ENCODE measurements at places on chromosomes 4 and X.

DNA sequence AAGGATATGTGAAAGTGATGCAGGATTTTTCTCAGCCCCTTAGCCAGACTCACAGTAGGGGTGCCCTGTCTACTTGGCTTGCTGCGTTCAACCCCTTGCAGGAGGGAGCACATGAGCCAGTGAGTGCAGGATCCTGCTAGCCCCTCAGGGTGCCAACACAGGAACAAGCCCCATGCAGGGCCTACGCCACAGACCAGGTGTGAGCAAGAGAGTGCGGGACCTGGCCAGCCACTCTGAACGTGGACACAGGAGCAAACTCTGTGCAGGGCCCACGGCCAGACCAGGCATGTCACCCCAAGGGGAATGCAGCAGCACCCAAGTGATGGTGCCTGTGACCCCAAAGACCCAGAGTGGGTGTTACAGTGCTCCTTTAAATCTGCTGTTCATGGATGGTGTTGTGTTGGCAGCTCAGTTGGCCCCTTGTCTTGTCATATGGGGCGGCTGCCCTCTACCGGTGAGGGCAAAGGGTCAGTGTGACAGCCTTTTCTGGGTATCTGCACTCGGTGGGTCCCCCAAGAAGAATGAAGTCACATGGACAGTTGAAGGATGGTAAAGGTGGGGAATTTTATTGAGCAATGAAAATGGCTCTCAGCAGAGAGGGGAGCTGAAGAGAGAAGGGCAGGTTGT, 188.4 kb upstream of the MAOA start:
- no peak for DNase-seq

- no peak for DNase-seq
Measured at GRCh38 chr4:79514621-79515329, 106.7 kb upstream of the GK2 start.

DNA sequence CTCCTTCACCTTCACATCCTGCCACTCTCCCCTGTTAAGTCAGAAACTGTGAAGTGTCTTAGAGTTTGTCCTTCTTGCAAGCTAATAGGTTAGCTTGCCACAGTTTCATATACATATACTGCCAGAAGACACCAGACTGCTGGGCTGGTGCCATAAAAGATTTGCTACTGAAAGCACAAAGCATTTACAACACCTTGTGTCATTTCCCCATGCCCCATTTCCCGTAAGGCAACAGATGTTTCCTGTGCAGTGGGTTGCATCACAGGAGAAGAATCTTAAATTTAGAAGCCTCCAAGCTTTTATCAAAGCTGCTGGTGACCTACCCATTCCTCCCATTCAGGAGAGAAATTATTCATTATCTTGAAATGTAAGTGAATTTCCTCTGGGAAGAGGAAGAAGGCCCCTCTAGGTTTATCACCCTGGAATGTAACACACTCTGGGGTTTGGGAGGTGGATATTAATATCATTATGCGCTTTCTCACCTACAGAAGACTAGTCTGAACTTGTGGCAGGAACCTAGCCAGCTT, 34.5 kb upstream of the RAB33B start:
- no peak for DNase-seq

- no peak for DNase-seq
Measured at GRCh38 chr4:54571293-54572151, 86.2 kb upstream of the KIT start.

DNA sequence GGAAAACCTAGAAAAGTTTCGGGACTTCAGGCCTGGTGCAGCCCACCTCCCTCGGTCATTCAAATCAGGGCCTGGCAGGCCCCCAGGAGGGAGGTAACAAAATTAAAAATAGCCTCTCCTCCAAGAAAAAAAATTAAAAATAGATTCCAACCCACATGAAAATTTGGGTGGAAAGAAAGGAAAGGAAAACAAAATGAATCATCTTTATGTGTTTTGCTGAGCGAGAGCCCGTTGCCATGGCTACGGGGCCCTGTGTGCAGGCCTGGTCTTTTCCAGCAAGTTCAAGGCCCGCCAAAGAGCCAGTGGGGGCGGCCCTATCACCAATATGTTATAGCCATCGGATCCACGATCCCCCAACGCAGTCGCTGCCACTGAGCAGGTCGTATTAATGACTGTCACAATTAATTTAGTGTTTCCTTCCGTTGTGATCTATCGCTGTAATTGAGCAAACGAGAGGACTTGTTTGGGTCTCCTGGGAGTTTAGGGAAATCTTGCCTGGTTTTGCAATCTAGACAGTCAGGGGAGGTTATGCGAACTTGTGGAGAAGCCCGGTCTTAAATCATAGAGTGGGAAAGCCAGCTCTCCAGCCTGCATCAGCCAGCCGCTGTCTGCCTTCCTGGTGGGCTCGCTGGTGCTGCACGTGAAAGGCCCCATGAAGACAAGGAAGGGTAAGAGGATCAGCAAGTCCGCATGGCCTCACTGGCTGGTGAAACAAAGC, 452.4 kb downstream of the BCOR start:
- peak; percentile 91 for DNase-seq

DNA sequence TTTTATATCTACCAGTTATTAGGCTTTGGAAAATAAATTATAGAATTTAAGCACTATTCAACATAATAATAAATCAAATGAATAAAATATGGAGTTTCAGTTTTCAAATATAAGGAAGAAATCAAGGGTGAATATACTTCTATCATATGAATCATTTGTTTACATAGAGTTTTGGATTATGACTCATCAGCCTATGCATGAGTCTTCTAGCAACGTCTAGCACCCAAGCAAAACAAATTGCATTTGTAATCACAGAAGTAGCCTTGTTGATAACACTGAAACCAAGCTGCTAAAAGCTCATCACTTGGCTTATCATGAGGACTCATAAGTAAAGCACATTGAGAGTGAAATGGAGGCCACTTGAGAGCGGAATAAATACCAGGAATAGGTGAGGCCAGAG, 434.6 kb downstream of the PCDH11X start:
- DNase-seq, result no peak

DNA sequence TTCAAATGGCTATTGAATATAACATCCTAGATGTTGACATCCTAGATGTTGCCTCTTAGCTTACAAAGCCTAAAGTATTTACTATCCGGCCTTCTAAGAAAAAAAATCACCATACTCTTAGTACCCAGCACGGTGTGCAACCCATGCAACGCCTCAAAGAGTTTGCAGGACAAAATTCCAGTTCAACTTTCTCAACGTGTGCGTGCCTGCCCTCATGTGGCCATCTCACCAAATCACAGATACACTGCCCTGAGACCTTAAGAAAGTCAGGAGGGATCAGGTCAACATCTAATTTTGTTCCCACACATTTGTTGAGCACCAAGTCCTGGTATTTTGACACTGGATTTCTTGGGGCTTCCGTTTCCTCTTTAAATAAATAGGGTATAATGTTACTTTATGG, 68.3 kb downstream of the CRMP1 start:
- no peak for DNase-seq

DNA sequence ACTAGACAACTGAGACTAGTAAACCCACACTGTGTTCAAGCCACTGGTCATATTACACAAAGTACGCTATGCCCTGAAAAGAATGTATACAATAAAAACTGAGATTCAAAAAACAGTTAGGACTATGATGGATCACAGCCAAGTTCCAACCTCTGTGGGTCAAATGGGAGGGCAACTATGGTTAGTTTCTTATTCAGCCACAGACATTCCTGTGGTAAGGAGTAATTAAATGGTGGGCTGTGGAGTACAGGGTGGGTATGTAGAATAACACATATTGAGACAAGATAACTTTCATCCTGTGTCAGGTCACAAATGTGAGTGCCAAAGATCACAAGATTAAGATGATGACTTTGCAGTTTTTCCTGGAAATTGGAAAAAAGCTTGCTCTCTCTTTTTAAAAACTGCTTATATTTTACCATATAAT, 167.2 kb downstream of the NPNT start:
- no peak for DNase-seq

GRCh38 chr4:185343726-185344581, 51.8 kb downstream of the LRP2BP start:
- no peak for DNase-seq

- DNase-seq, result no peak
Measured at GRCh38 chr4:37836838-37837440, 10.5 kb downstream of the PGM2 start.

DNA sequence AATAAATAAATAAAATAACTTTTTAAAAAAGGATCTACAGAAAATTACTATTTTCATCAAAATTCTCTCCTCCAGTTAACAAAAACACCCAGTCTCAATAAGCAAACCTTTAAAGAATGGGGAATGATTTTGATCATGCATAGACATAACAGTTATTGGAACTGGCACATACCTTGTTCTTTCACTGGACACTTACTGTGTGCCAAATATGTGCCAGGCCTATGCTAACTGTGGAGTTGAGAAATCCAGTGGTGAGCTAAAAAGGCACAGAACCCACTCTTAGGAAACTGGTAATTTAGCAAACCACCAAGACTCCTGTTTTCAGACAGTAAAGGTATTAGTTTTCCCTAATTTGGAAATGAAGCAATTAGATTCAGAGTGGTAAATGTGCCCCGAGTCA, 39.1 kb downstream of the CLOCK start:
- no peak for DNase-seq

DNA sequence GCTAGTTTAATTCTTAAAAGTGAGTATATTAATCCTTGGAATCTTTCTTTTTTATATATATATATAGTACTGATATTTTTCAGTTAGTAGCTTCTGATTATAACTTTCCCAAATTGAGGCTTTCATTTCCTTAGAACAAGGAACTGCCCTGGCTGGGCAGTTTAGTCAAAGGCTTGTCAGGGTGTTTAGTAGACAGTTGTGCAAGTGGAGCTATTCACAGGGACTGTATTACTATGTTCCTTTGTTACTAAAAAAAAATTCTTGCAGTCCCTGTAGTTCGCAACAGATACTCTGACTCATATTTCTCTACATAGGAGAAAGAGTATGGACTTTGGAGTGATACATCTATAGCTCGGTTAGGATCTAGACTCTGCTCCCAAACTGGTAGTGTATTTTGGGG, 20.8 kb downstream of the USO1 start:
- DNase-seq, result no peak

- no peak for DNase-seq
Measured at GRCh38 chrX:96791559-96791958, 92.1 kb upstream of the RPA4 start.

- DNase-seq, result no peak
Measured at GRCh38 chrX:12965131-12965940, 9.6 kb upstream of the TMSB4X start.

DNA sequence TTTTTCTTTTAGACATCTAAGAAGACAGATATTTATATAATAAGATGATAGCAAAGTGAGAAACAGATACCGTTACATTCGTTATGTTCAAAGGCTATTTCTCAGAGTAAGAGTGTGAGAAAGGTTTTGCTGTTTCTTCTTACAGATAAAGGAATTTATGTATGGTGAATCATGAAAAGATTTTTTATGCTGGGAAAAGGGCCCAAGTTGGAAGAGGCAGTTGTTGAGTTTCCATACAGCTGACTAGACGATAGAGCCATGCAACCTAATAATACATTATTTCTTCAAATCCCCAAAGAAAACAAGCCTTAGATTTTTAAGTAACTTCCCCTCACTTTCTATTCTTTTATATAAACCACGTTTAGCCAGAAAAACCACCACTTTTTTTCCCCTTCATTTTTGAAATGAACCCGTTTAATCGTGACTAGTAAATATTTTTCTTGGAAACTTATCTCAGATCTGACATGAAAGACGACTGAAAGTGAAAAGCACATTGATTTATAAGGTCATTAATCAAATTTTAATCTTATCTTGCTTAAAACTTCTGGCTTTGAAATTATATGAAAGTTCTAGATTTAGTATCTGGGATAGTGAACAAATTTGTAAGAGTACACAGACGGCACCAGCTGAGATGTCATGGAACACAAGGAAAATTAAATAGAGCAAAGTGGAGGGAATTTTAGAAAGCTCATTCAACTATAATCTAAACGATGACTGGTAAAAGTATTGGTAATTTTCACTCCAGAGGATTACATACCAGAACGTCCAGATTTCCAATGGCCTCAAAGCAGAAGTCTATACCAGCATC, 10.9 kb downstream of the ADH6 start:
- no peak for DNase-seq

GRCh38 chr4:158826882-158827281, 58.1 kb downstream of the FNIP2 start:
- no peak for DNase-seq

GRCh38 chr4:103008875-103009729, 10.4 kb downstream of the SLC9B1 start:
- DNase-seq, result no peak

GRCh38 chr4:1277667-1278665, 11.7 kb upstream of the MAEA start:
- DNase-seq, result no peak

DNA sequence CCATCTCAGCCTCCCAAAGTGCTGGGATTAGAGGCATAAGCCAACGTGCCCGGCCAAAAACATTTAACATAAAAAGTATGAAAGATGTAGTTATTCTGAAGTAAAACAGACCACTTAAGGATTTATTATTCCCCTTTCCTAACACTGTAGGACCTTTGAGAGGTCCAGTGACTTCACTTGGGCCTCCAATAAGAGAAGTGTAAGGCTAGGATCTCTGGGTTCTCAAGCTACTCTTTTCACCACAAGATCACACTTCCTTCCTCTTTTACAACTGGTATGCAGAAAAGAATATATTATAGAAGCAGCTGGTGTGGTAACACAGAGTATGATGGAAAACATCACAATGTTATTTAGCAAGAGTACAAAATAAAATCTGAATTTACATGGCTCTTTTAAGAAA, 30.2 kb upstream of the CCNG2 start:
- DNase-seq, result no peak
